T-helper 2 cell treated with Interferon-gamma antibody and Interleukin-4, amounts not matched to agents 5 μg/mL and 100 μg/mL, for 36 hours (primary cell): ENCODE measurements at places on chromosomes 3 and 15.

DNA sequence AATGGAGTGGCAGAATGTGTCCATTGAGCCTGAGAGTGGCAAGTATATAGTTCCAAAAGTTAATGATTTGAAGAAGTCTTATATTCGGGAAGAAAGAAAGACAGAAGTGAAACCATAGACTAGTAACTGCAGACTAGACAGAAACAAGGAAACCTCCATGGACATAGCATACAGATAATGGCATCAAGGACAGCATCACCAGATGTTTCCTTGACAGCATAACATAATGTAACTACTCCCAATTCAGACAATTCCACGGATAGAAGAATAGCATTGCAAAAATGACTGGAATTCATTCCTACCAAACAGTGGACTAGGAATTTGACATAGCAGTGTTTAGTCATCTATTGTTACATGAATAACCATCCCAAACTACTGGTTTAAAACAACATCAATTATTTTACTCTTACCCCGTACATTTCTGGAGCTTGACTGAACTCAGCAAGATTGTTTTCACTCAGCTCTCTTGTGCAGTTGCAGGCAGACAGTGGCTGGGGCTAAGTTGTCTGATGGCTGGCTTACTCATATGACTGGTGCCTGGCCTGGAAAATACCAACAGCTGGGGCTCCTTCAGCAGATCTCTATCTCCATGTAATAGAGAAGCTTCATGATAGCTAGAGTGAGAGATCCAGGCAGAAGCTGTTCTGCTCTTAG lies 109.7 kb upstream of the GADL1 start:
- no peak for DNase-seq

- DNase-seq, result no peak
Observed at GRCh38 chr15:44385344-44385942, 42.0 kb upstream of the CTDSPL2 start.

GRCh38 chr3:97530691-97531090 lies 233.9 kb upstream of the ARL6 start:
- DNase-seq, result no peak

DNA sequence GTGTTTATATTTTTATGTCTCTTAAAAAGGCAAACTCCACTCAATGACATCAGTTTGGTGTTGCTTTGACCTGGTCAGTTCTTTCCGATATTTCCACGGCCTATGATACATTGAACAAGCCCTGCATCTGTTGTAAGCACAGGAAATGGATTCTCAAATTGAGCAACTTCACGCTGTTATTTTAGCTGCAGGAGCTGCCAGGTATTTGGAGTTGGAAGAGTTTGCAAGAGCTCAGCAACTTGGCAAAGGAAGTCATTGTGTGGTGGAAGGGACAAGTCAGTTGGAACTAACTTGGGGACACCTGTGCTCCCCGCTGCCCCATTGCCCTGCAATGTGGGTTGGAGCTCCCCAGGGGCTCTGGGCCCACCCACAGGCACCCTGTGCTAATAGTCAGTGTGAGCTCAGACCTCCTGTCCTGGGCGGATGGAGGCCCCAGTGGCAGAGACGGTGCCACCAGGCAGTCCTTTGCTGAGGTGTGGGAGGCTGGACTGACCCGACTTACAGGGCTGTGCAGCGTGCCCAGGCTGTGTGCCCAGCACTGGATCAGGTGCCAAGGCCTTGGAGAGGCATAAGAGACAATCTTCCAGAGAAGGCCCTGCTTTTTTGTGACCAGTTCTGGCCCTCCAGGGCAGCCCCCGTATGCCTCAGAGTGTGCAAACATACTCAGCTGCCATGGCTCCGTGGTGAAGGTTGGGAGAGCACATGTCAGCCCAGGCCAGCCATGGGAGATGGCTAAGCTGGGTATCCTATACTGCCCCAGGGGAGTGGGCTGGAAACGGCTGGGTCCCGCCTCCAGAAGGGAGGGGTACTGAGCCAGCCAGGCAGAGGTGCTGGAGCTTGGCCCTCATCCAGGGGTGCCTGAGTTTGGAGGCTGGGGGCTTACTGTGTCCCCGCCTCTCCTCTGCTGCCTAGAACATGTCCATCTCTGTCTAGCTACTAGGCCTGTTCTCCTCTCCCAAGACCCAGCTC lies 43.5 kb downstream of the KY start:
- no peak for DNase-seq
